ENCODE measurements at places on chromosomes 16 and 17.

DNA sequence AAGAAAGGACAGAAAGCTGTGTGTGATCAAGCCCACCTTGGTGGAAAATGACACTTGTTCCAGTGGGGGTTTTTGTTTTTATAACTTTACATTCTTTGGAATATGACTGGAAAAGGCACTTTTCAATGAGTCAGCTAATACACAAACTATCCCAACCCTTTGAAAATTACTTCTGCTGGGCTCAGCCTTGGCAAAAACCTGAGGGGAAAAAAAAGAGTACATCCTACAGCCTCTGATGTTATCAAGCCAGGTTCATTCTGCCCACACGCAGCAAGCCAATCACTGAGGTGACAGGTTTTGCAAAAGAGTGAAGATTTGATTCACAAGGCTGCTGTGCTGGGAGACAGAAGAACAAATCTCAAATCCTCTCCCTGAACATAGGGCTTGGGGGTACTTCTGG is 484.5 kb upstream of the ERCC4 start:
- no peak for DNase-seq

GRCh38 chr16:79303959-79304387 is 296.6 kb downstream of the MAF start:
- no peak for DNase-seq

DNA sequence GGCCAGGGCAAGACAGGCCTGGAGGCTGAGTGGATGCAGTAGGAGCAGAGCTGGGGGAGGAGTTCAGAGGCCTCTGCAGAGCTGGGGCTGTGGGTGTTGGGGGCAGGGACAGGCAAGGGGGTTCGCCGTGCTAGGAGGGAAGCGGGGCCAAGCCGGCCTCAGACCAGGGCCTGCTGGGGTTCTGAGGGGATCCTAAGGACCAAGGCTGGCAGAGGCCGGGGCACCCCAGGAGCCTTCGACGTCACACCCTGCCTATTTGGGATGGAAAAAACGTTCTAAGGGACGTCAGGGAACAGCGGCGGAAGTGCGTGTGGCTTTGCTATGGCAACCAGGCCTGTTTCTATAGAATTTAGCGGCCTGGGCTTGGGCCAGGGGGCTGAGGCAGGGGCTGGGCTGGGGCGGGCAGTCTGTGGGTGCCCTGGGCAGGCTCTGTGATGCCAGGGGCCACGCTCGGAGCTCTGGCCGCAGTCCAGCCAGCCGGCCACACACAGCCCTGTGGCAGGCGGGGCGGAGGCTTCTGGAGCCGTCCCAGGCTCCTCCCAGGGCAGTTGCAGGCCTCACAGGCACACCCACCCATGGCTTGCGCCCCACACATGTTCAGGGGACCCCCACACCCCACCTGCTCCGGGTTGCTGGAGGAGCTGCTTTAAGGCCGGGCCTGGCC is 3.7 kb downstream of the TRAF7 start:
- no peak for DNase-seq

GRCh38 chr17:14745541-14745940 is 444.7 kb downstream of the HS3ST3B1 start:
- DNase-seq = no peak

DNA sequence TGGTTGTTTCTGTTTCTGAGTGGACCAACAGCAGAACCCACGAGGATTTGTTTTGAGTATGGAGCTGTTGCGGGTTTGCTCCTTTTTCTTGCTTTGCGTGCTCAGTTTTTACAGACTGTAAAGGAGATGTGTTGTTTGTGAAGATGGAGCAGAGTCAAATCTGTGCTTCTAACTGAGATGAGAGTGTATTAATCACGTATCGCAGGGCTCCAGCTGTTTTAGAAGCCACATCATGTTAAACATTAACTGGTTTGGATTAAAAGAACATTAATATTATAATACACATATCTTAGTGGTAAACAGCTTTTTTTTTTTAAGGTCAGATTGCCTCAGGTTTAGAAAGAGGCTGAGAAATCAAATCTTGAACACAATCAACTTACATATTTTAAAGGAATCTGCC is 69.4 kb downstream of the YPEL2 start:
- DNase-seq = no peak

- no peak for DNase-seq
Observed at GRCh38 chr16:15807603-15808009, 49.2 kb downstream of the MYH11 start.

DNA sequence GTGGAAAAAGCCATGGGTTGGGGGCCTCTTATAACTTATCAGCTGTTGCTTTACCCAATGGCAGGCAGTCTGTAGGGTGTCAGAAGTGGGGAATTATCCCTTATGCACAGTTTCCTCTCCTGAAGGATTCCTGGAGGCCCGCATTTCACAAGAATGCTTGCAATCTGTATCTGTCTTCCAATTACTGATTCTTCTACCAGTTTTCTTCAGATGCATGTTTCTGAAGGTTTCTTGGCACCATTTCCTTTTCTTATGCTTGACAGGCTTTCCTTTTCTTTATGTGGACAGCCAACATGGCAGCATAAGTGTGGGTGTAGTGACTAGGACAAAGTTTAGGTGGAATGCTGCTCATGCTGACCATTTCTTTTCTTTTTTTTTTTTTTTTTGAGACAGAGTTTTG is 36.1 kb downstream of the MAP3K3 start:
- DNase-seq = no peak

DNA sequence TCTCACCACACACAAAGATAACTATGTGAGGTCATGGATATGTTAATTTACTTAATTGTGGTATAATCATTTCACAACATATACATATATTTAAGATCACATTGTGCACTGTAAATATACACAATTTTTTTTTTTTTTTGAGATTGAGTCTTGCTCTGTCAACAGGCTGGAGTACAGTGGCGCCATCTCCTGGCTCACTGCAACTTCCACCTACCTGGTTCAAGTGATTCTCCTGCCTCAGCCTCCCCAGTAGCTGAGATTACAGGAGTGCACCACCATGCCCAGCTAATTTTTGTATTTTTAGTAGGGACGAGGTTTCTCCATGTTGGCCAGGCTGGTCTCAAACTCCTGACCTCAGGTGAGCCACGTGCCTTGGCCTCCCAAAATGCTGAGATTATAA is 11.5 kb upstream of the PRSS54 start:
- DNase-seq = no peak

- DNase-seq = no peak
Observed at GRCh38 chr16:17668386-17668785, 197.6 kb upstream of the XYLT1 start.

- DNase-seq = no peak
Observed at GRCh38 chr17:8725881-8726876, 18.5 kb downstream of the CCDC42 start.

DNA sequence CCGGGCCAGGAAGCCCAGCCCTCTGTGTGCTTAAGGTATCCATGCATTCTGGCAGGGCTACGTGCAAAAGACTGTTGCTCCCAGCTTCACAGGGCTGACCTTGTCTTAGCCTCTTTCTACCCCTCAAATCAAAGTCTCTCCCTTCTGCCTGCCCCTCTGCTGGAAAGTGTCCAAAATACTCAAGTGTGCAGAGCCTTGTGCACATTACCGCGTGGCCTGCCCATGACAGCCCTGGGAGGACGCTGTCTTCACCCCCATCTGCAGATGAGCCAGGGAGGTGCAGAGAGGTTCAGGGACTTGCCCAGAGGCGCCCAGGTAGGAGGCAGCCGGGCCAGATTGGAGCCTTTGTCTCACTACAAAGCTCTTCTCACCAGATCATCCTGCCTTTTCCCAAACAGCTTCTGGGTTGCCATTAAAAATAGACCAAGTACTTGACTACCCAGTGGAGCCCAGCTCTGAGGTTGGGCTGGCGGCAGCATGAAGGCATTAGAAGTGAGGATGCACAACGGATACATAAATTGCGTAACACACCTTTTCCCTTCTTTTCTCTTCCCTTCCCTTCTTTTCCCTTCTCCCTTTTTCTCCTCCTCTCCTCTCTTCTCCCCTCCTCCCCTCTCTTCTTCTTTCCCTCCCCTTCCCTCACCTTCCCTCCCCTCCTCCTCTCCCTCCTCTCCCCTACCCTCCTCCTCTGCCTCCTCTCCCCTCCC is 3.5 kb downstream of the CACNG4 start:
- no peak for DNase-seq
